H1 (cell line): ENCODE measurements at places on chromosomes 13 and 19. TPM values are rescaled to one million over a fixed set of nuclear protein-coding genes. Genes with fewer than 3 reads are reported as not detected.

The RFC3 gene
- total RNA-seq = 42.7 and 45.6 TPM in 2 replicates

The TBXA2R gene
- total RNA-seq = 0.50 and 0.75 TPM in 2 replicates

The DACT3 gene
- 1.5 and 2.0 TPM in 2 replicates for total RNA-seq

The ZNF132 gene
- 1.5 and 1.9 TPM in 2 replicates for total RNA-seq

The ZNF302 gene
- 17.0 and 20.4 TPM in 2 replicates for total RNA-seq

The ZNF724 gene
- total RNA-seq = 62.3 and 67.2 TPM in 2 replicates

The RFPL4AL1 gene
- total RNA-seq = not detected in 2 replicates

The SIGLEC8 gene
- total RNA-seq = not detected in 2 replicates

The SLC5A5 gene
- total RNA-seq = 1.2 and 1.5 TPM in 2 replicates

The HSPB6 gene
- total RNA-seq = 0.44 TPM in 1 of 2 replicates, not detected in the other

The SLC6A16 gene
- 1.5 and 1.7 TPM in 2 replicates for total RNA-seq

The APOC4 gene
- total RNA-seq = not detected in 2 replicates

The TPTE2 gene
- total RNA-seq = not detected in 2 replicates

The LRP3 gene
- 33.7 and 33.9 TPM in 2 replicates for total RNA-seq

The ATXN8OS gene
- total RNA-seq = not detected in 2 replicates

The MYO9B gene
- 76.8 and 77.1 TPM in 2 replicates for total RNA-seq

The DOCK9 gene
- 31.5 and 35.4 TPM in 2 replicates for total RNA-seq

The CKM gene
- total RNA-seq = not detected in 2 replicates

The TRAPPC2B gene
- total RNA-seq = 7.9 and 8.7 TPM in 2 replicates

The CEACAM3 gene
- total RNA-seq = not detected in 2 replicates

The CYP2B6 gene
- 3.6 and 5.4 TPM in 2 replicates for total RNA-seq

The EDDM13 gene
- not detected in 2 replicates for total RNA-seq

The C19orf81 gene
- 11.7 and 14.2 TPM in 2 replicates for total RNA-seq

The PRX gene
- total RNA-seq = 5.8 and 6.0 TPM in 2 replicates

The ZNF154 gene
- total RNA-seq = 9.5 and 11.6 TPM in 2 replicates

The MED16 gene
- total RNA-seq = 51.0 and 55.9 TPM in 2 replicates

The IL12RB1 gene
- not detected in 2 replicates for total RNA-seq

The SELENOV gene
- 8.4 and 11.0 TPM in 2 replicates for total RNA-seq

The FPR3 gene
- total RNA-seq = not detected in 2 replicates

The SOX1 gene
- total RNA-seq = 0.09 and 0.11 TPM in 2 replicates

The GIPR gene
- total RNA-seq = 0.54 and 1.3 TPM in 2 replicates

The SKA3 gene
- total RNA-seq = 60.1 and 63.7 TPM in 2 replicates

The RHPN2 gene
- 31.1 and 36.2 TPM in 2 replicates for total RNA-seq

The IQCN gene
- total RNA-seq = 0.31 and 1.0 TPM in 2 replicates

The SLITRK1 gene
- 3.4 TPM in 2 replicates for total RNA-seq

The FAM216B gene
- not detected in 2 replicates for total RNA-seq

The FXYD1 gene
- total RNA-seq = 8.1 and 10.3 TPM in 2 replicates

The MTIF3 gene
- total RNA-seq = 32.2 and 36.4 TPM in 2 replicates

The ZGLP1 gene
- total RNA-seq = 4.6 and 5.1 TPM in 2 replicates

The LIN7B gene
- total RNA-seq = 4.1 and 4.2 TPM in 2 replicates

The LAIR1 gene
- not detected in 2 replicates for total RNA-seq

The RPS19 gene
- total RNA-seq = 2,817 and 2,831 TPM in 2 replicates

The LENG9 gene
- total RNA-seq = 3.9 and 4.0 TPM in 2 replicates

The TUBB4A gene
- 21.2 and 30.4 TPM in 2 replicates for total RNA-seq

The SHKBP1 gene
- total RNA-seq = 72.8 and 74.6 TPM in 2 replicates
